ENCODE measurements at places on chromosomes 7 and 10.

DNA sequence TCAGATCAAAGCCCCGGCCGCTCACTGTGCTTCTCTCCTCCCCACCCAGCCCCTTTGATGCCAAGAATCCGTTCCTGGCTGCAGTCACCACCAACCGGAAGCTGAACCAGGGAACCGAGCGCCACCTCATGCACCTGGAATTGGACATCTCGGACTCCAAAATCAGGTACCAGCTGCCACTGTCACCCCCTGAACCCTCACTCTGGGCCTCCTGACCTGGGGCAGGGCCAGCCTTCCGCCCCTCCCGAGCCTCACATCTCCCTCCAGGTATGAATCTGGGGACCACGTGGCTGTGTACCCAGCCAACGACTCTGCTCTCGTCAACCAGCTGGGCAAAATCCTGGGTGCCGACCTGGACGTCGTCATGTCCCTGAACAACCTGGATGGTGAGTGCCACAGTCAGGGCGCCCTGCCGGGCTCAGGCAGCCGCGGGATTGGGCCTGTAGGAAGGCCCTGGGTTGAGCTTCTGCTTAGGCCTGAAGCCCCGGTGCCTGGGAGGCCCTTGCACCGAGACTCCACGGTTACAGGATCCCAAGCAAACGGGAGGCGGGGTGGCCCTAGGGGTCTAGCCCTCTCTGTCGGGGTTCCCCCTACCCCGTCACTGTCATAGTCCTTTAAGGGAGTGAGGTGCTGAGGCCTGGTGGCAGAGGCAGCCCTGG lies 10.8 kb downstream of the TMEM120A start:
- no peak for DNase-seq

DNA sequence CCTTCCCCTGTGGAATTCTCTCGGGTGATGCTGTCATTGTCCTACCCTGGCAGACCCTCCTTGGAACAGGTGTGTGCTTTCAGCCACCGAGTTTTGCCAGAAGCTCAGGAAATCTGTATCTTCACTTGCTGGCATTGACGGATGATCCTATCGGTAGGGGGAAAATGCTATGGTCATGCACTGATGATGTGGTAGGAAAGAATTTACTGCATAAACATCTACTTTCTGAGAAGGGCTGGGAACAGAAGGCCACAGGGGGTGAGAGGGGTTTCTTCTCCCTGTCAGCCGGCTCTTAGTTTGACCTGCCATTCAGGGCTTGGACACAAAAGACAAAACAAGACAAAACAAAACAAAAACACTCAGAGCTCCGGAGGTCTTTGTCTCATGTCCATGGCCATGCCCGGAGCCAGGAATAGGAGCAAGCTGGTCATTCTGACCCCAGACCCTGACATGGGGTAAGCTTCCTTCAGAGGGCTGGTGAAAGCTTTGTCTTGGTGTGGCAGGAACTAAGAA lies 43.6 kb upstream of the CARD11 start:
- no peak for DNase-seq

GRCh38 chr7:117011419-117012260 lies 58.3 kb downstream of the ST7 start:
- no peak for DNase-seq

DNA sequence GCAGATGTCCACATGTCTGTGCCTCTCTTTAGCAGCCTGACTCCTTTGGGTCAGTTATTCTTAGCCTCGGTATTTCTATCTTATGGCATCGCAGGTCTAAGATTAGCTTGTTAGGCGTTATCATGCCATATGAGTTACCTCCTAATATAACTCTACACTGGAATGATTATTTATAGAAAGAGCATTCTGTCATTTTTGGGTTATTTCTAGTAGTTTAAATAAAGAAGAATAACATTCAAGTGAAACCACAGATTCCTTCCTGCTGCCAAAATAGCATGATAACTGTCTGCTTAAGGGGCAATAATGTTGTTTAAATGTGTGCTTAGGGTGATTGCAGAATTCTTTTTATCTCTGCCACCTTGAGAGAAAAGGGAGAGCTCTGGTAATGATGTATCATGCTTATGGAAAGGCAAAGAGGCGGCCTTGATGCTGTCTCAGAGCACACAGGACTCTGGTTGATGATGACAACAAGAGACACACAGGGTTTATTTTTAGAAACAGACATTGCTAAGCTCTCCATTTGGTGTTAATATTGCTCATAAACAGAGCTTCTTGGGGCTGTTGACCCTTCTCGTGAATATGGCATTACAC lies 10.4 kb downstream of the HDAC9 start:
- no peak for DNase-seq

GRCh38 chr10:91541481-91541880 lies 91.4 kb downstream of the PPP1R3C start:
- DNase-seq, result no peak

GRCh38 chr10:21368728-21369425 lies 156.6 kb downstream of the SKIDA1 start:
- DNase-seq, result no peak

- no peak for DNase-seq
Measured at GRCh38 chr7:38775506-38776175, 133.3 kb downstream of the VPS41 start.

- DNase-seq, result no peak
Measured at GRCh38 chr7:131103997-131104396, 223.7 kb upstream of the MKLN1 start.

DNA sequence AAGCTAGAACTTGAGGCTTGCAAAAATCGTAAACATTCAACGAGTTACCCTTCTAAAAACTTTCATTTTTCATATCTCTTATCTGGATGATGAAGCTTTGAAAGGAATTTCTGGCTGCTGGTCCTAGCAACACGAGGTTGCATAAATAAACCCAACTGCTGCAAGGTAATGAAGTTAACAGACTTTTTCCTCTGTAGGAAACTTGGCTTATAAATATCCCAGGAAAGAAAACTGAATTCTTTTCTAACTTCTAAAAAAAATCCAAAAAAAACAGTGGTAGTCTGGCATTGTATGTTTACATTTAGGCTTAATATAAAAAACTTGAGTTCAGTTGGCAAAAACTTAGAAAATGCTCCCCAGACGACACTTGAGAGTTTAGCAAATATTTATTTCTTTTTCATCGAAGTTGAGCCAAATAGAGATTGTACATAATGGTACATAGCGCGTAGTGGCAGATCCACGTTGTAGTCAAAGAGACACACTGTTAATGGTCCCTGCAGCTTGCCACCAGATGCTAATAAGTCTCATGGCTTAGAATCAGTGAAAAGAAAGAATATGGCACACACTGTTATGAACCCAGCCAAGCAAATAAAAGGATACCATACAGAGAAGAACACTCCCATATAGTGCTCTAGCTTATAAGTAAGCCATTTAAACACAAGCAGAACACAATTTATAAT lies 200.3 kb upstream of the PCLO start:
- DNase-seq, result no peak

DNA sequence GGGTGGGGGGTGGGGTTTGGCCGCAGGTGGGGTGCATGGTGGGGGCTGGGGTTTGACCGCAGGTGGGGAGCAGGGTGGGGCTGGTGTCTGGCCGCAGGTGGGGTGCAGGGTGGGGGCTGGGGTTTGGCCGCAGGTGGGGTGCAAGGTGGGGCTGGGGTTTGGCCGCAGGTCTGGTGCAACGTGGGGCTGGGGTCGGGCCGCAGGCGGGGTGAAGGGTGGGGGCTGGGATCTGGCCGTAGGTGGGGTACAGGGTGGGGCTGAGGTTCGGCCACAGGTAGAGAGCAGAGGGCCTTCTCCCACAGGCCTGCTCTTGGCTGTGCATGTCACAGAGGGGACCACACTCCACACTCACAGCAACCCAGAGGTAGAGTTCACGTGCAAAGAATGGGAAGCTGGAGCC lies 586.6 kb downstream of the PTPRN2 start:
- no peak for DNase-seq

- DNase-seq, result no peak
Measured at GRCh38 chr7:120725376-120726039, 132.4 kb downstream of the TSPAN12 start.

- no peak for DNase-seq
Measured at GRCh38 chr10:569961-570627, 119.4 kb downstream of the DIP2C start.

GRCh38 chr10:79243181-79244067 lies 103.8 kb upstream of the PPIF start:
- no peak for DNase-seq

GRCh38 chr10:128053356-128053755 lies 72.9 kb downstream of the MKI67 start:
- DNase-seq, result no peak

DNA sequence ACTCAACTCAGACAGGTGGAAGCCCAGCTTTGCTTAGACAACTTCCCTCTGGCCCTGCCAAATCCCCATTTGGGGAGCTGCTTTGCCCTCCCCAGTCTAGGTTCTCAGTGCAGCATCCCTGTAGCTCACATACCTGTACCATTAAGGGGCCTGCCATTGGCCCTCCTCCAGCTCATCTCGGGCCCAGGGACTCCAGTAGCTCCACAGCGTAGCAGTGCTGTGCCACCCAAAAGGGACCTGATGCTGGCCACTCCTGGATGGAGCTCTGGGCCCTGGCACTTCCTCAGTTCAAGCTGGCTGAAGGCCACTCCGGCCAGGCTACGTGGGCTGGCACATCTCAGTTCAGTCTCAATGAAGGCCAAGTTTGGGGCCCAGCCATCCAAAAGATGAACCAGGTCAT lies 7.4 kb downstream of the LRIT1 start:
- DNase-seq, result no peak

DNA sequence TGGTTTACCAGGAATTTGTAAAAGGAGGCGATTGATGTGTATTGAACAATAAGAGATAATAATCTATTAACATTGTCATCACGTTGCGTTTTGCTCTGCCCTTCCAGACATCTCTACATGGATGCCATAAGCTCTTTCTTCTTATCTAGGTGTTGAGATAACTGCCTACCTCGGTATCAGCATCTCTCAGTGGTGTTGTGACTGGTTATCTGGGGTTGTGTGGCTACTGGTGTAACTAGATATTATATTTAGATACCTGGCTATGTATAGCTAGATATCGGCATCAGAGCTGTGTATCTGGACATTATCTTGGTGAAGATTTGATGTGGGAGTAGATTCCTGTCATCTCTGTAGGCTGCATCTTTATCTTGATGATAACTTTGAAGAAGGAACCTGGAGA lies 17.2 kb downstream of the GATA3 start:
- no peak for DNase-seq

- DNase-seq, result no peak
Measured at GRCh38 chr10:112471878-112472487, 25.0 kb downstream of the VTI1A start.

DNA sequence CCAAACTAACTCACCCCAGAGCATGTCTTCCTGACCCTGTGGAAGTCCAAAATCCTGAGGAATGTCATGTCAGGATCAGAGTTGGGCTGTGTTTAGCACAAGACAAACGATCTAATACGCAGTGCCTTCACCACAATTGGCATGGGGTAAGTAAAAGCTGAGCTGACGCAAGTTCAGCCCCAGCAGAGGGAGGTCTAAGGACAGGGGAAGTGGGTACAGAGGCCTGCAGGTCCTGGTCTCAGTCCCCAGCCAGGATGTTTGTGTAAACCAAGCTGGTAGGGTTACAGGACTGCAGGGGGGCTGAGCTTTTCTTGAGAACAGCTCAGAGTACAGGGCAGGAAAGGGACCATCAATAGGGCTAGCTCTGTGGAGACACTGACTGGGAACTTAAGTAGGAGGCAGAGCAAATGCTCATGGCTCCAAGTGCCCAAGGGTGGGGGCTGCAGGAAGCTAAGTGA lies 5.3 kb upstream of the KCNIP2 start:
- DNase-seq, result no peak

DNA sequence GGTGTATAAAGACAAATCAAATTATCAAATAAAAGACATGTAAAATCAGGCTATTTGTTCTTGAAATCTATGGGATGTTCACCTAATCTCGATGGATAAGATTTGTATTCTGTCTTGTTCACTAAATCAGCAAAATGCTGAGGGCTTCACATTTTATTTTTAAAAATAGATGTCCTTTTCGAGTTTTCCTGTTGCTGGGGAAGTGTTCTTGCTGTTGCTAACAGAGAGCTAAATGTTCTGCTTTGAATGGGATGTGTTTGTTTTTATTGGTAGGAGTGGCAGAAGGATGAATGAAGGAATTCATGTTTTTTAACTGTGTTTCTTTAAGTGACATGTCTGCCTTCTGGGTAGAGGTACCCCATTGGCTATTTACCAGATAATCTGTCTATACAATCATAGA lies 7.3 kb upstream of the SNX13 start:
- no peak for DNase-seq

DNA sequence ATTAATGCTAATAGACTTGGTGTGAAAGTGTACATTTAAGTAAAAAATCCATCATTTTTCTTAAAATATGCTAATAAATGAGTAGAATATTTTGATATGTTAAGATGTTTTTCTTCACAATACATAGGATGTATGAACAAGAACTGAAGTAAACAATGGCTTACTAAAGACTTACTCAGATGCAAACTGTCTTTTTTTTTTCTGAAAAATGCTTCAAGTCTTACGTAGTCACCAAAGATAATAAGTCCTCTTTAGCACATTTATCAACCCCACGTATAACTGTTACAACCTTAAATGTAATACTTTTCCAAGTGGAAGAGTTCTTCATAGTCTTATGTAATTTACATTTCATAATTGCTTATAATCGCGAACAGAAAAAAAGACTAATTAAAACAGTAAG lies 54.8 kb downstream of the MDFIC start:
- DNase-seq, result no peak

- no peak for DNase-seq
Measured at GRCh38 chr7:69599286-69599954, 1.1 kb downstream of the AUTS2 start.

DNA sequence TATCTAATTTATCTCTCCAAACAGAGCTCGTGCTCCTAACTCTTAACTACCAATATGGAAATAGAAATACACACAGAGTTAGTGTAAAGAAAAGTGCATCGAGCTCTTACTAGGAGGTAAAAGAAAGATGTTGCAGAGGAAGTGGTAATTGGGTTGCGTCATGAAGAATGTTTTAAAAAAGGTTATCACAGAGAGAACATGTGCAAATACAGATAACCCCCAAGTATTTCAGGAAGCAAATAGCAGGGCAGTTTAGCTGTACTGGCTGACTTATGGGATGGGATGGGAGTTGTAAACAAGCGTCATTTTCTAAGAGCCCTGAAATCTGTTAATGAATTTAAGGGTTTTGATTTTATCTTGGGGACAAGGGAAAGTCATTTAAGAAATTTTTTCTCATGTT lies 153.9 kb downstream of the AGMO start:
- DNase-seq, result no peak

DNA sequence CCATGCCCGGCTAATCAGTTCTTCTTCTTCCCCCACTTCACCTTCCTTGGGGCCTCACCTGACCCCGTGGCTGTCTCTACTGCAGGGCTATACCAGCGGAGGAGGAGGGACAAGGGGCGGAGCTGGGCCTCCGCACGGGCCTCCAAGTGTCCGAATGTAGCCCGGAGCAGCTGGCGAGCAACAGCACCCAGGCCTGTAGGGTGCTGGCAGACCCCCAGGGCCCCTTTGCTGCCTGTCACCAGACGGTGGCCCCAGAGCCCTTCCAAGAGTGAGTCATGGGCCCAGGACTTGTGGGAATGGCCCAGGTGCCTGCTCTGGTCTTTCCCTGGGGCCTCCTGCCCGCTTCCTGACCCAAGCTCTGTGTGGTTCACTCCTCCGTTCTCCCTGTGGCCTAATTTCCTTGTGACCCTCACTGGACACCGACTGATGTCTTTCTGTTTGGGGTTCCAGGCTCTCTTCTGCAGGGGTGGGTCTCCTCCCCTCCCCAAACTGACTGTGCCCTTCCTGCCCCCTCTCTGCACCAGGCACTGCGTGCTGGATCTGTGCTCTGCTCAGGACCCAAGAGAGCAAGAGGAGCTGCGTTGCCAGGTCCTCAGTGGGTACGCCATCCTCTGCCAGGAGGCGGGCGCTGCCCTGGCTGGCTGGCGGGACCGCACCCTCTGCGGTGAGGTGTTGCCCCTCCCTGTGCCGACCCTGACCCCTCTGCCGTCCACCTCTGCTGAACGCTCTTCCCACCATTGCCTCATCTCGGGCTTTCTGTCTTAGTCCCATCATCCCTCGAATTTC lies 35.2 kb downstream of the EPHB4 start:
- no peak for DNase-seq
